ENCODE measurements at places on chromosomes 16 and 17.

GRCh38 chr16:69311533-69312387, 610 bp downstream of the VPS4A start:
- DNase-seq = peak; percentile 69

GRCh38 chr17:41415411-41415810, 9.0 kb downstream of the KRT37 start:
- no peak for DNase-seq

- peak; percentile 90 for DNase-seq
Observed at GRCh38 chr17:78289802-78290363, 58.5 kb downstream of the TMEM235 start.

GRCh38 chr17:12637015-12637414, 28.7 kb upstream of the MYOCD start:
- peak; percentile 81 for DNase-seq

DNA sequence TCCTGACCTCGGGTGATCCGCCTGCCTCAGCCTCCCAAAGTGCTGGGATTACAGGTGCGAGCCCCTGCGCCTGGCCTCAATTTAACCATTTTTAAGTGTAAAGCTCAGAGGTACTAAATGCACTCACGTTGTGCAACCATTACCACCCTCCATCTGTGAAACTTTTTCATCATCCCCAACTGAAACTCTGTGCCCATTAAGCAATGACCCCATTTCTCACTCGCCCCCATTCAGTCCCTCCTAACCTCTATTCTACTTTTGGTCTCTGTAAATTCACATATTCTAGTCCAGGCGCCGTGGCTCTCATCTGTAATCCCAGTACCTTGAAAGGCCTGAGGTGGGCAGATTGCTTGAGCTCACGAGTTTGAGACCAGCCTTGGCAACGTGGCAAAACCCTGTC, 8.3 kb upstream of the SPNS3 start:
- DNase-seq = no peak

DNA sequence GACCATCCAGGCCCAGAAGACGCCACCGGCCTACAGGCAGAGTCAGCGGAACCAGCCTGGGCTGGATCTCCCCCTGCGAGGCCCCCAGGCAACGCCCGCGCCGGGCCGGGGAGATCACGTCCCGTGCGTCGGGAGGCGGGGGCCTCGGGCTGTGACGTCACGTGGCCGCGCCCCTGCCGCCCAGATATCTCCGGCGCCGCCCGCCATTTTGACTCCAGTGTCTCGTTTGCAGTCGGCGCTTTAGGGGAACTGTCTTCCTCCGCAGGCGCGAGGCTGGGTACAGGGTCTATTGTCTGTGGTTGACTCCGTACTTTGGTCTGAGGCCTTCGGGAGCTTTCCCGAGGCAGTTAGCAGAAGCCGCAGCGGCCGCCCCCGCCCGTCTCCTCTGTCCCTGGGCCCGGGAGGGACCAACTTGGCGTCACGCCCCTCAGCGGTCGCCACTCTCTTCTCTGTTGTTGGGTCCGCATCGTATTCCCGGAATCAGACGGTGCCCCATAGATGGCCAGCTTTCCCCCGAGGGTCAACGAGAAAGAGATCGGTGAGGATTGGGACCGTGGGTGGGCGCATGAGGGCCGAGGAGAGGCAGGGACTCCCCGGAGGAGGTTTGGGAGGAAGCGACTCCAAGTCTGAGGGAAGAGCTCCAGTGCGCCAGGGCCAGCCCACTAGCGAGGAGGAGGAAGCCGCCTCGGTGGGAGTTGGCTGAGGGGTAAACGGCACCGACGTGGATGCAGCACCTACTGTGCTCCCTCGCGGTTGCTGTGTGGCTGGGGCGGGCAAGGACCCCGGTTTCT, at the start of gene WSB1:
TSS of gene WSB1 (plus strand) at position 217 of the 791 bp plus-strand sequence. CDS start at position 499, 282 bp downstream.
- DNase-seq = peak; percentile 99

GRCh38 chr17:64007838-64008282, 9.7 kb downstream of the PRR29 start:
- DNase-seq = no peak

GRCh38 chr17:79993390-79994227, 42.1 kb downstream of the TBC1D16 start:
- peak; percentile 92 for DNase-seq

DNA sequence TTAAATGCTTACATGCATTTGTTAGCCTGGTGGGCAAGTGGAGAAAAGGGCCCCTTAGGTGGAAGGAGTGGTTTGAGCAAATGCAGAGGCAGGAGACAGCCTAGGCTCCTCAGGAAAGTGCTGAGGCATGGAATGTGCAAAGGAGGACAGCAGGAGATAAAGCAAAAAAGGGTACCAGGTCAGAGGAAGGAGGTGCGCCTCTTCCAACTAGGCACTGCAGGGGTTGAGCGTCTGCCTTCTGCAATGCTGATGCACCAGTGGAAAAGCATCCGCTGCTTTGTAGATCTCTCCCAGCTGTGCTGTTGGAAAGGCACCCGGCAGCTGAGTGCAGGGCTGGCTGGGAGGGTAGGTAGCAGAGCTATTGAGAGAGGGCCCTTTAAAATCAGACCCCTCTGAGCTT, 287.0 kb upstream of the XYLT1 start:
- DNase-seq = no peak

DNA sequence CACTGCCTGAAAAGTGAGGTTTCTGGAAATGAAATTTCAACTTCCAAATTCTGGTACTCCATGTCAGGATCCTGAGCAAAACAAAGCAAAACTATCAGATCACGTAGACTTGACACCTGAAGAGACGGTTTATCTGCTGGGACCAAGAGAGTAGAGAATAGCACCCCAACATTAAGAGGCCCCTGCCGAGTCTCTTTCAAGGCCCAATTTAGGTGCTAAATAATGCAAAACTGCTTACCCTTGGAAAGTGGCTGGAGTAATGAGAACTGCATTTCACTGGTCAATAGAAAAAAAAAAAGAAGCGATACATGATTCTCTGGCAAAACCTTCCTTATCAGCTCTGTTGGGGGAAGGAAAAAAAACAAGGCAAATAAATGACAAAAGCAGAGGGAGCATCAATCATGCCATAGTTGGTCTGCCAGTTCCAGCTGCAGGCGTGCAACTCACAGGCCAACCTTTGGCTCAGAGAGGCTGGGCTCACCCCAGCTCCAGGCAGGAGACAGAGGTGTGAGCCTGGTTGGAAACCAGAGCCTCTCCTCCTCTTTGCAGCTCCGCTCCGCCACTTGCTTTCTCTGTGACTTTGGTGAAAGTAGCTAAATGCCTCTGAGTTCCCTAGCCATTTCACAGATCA, 595.2 kb downstream of the TOX3 start:
- no peak for DNase-seq

DNA sequence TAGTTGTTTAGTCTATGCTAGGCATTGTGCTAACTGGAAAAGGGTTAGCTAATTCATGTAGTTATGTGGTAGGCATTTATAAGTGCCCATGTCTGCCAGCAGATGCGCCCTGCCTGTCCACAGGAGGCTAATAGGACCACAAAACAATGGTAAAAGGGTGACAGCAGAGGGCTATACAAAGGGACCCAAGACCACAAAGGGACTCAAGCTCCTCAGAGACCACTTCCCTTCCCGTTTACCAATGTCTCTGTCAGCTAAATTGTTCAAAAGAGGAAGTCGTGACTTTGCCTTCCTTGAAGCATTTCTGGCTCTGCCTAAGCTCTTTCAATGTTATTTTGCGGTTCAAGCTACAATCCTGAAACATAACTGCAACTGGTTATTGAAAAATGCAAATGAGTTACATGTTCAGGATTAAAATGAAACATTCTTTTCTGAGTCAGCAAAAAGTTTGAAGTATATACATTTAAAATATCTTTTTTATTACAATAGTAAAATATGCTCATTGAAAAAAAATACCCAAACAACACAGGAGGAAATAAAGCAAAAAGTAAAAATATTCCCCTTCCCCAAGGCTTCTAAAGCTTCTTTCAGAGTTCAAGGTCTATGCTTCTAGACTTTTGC, 149.2 kb downstream of the MAF start:
- no peak for DNase-seq

- DNase-seq = no peak
Observed at GRCh38 chr16:66429290-66429962, 2.3 kb downstream of the BEAN1 start.

- DNase-seq = no peak
Observed at GRCh38 chr17:58282442-58282841, 1.7 kb upstream of the MPO start.

DNA sequence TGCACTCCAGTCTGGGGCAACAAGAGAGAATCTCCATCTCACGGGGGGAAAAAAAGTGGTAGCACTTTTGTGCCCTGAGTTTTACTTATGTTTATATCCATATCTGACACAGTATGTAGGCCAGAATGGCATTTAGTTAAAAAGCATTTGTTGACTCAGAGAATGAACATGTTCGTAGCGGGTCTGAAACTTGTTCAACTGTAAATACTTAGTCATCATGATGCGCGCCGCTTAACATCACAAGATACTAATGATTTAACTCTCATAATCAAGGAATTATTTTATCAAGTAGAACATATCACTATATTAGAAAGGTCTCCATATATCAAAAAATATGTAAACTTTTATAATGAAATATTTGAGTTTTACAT, 55.3 kb upstream of the ITGA2B start:
- no peak for DNase-seq

DNA sequence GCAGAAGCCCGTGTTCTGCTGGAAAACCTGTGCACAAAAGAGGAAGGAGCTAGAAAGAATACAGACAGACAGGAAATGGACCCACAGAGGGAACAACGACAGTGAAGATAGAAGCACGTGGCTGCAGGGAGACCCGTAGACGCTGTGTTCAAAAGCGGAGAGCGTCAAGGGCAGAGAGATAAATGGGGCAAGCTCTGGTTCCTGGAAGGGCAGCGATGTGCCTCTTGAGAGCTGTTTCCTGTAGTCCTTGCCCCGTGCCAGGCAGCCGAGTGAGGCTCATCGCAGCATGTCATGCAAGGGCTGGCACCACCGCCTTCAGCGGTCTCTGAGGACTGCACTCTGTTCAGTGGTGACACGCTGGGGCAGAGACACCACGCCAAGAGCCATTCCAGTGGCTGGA, 43.6 kb upstream of the CACNG5 start:
- DNase-seq = no peak

- peak; percentile 29 for DNase-seq
Observed at GRCh38 chr17:49616086-49616485, 40.4 kb downstream of the NXPH3 start.

DNA sequence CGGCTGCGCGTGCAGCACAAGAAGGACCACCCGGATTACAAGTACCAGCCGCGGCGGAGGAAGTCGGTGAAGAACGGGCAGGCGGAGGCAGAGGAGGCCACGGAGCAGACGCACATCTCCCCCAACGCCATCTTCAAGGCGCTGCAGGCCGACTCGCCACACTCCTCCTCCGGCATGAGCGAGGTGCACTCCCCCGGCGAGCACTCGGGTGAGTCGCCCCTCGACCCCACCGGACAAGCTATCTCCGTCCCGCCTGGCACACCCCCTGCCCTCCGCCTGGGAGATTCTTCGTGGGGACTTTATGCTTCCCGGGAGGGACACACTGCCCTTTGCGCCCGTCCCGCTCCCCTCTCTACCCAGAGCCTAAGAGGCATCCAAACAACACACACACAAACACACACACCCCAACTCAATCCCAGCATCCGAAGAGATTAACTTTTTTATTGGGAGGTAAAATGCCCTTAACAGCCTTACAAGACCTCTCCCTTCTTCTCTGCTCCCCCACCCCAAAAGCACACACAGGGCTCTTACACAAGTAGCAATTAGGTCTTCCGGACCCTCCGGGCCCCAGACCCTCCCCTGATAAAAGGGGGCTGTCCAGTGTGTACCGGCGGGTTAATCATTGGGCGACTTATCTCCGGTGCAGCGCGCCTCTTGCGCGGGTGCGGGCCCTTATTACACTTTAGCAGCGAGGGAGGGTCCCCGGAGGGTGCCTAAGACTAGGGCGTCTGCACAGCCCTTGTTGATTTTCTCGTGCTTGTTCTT, 2.1 kb downstream of the SOX9 start:
- peak; percentile 56 for DNase-seq

- peak; percentile 27 for DNase-seq
Observed at GRCh38 chr17:74749279-74750038, 1.0 kb downstream of the NHERF1 start.

DNA sequence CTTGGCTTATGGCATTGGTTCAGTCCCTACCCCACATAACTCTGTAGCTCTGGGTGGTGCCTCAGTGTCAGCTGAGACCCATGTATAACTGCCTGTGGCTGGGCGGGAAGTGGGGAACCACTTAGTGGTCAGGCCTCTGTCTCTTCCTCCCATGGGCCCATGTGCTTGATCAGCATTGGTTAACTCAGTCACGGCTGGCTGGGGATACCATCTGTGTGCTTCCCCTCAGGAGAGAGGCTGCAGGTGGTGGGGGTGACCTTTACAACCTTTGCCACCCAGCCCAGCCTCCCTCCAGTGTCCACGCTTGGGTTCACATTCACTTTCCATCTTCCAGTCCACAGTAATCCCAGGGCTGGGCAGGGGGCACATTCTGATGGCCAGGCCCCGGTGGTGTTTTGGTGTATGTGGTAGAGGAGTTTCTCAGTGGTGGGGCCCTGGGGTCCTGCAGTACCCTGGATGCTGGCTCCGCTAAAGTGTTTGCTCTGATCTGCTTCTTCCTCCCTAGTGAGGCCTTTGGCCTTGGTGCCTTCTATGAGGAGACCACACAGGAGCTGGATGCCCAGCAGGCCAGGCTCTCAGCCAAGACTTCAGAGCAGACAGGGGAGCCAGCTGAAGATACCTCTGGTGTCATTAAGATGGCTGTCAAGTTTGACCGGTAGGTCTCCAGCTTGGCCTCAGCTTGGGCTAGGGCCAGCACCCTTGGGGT, 10.2 kb upstream of the NFATC3 start:
- no peak for DNase-seq

- peak; percentile 84 for DNase-seq
Observed at GRCh38 chr17:83171661-83172060, 92.3 kb downstream of the METRNL start.

GRCh38 chr16:74071996-74072535, 224.5 kb upstream of the PSMD7 start:
- no peak for DNase-seq

DNA sequence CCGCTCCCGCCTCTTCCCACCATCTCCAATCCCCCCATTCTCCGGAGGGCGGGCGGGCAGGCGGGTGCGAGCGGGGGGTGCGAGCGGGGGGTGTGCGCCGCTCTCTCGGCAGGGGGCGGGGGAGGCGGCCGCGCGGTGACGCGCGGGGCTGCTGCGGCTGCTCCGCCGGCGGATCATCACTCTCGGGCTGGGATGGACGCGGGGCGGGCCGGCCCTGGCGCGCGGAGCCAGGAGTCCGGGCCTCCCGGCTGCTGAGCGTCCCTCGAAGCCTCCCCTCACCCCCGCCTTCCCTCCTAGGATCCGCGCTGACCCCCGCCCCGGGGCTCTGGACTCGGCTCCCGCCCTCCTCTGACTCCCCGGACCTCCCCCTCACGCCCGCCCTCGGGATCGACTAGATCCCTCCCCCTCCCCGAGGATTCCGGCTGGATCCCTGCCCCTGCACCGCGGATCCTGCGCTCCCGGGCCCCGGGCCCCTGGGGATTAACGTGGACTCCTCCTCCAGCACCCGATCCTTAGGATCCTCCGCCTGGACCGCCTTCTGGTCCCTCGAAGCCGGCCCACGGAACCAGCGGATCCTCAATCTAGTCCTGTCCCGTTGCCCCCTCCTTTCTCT, 946 bp upstream of the TMEM256 start:
- peak; percentile 89 for DNase-seq

DNA sequence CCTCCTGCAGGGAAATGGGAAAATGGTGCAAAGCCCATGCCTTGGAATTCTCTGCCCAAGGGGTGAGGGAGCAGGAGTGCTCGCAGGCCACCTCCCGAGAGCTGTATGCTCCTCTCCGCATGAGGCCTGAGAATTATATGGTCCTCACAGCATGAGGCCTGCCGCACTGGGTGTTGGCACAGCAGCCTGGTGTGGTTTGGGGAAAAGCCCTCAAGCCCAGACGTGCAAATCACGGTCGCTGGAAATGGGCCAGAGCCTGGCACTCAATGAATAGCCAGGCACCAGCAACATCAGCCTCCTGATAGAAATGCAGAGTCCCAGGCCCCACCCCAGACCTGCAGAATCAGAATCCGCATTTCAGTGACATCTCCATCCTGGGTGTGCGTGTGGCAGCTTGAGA, 156.4 kb upstream of the FOXF1 start:
- no peak for DNase-seq

Data from AG20443 (cell line).